ENCODE measurements at places on chromosomes 2 and 18.
A peak's percentile ranks its signal among the peaks of the same experiment; 100 is the strongest.

GRCh38 chr18:64044616-64045015, 74.7 kb downstream of the SERPINB8 start:
- DNase-seq, result no peak

DNA sequence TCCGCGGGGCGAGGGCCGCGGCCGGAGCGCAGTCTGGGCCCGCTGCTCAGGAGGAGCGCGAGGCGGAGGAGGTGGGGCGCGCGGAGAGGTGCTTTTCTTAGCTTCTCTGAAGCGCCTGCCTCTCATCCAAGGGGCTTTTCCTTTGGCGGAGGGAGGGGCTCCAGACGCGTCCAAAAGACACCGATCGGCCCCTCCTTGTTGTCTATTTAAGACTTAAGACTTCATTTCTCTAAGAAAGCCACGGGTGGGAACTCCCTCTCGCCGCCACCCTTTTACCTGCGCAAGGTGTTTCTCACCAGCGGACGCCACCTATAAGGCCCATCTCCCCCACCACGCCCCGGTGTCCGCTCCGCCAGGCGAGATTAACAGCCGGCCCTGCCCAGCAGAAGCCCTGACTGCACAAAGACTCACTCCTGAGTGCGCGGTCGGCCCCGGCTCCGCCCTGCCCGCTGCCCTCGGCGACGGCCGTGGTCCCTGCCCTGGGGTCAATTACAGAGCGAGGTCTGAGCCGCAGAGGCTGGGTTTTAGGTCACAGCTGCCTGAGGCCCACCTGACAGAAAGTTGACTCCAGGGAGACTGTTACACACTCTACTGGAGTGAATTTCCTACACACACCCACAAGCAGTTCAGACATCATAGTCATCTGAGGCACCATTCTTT, at the start of gene DSC2:
DSC2 (minus strand) TSS at position 397 of the 660 bp plus-strand sequence. CDS start 450 bp downstream, outside the sequence.
- peak; percentile 79 for DNase-seq

GRCh38 chr18:30814446-30814845, 228.1 kb downstream of the DSC3 start:
- DNase-seq, result no peak

- DNase-seq, result no peak
Measured at GRCh38 chr18:67467188-67467587, 49.3 kb downstream of the DSEL start.

DNA sequence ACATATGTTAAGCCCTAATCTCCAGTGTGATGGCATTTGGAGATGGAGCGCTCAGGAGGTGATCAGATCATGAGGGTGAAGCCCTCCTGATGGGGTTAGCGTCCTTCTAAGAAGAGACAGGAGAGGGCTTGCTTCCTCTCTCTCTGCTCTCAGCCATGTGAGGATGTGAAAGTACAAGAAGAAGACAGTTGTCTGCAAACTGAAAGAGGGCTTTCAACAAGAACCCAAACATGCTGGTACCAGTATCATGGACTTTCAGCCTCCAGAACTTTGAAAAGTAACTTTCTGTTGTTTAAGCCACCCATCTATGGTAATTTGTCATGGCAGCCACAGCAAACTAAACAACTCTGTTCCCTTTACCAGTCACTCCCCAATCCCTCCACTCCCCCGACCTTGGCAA, 47.4 kb downstream of the CACNB4 start:
- no peak for DNase-seq

DNA sequence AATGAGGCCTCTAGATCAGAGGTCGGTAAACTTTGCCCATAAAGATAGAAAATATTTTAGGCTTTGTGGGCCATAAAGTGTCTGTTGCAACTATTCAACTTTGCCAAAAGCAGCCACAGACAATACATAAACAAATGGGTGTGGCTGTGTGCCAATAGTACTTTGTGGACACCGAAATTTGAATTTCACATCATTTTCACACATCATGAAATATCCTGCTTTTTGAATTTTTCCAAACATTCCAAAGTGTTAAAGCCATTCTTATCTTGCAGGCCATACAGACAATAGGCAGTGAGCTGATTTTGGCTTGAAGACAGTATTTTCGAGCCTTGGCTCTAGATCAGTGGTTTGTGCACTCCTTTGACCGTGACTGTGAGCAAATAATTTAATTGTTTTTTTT, 51.1 kb upstream of the EPC2 start:
- DNase-seq, result no peak

- no peak for DNase-seq
Measured at GRCh38 chr2:121346859-121347258, 61.9 kb upstream of the TFCP2L1 start.

GRCh38 chr2:82959727-82960126, 1499.4 kb downstream of the SUCLG1 start:
- no peak for DNase-seq

GRCh38 chr2:115691409-115691808, 1249.0 kb downstream of the DPP10 start:
- DNase-seq, result no peak

DNA sequence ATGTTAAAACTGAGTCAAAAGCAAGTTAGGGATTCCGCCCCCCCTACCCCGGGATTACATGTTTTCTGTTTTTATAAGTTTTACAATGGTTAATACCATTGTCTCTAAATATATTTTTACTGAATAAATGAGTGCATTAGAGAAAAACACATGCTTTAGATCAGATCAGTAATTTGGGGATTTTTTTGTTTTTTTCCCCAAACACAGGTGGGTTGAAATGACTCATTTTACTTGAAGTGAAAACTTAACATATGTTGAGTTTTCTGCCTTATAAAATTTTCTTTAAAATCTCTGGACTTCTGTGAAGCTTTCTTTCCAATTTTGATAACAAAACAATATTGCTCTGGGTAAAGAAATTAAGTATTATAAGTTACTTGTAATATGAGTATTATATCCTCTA, 114.4 kb downstream of the AGPS start:
- DNase-seq, result no peak

DNA sequence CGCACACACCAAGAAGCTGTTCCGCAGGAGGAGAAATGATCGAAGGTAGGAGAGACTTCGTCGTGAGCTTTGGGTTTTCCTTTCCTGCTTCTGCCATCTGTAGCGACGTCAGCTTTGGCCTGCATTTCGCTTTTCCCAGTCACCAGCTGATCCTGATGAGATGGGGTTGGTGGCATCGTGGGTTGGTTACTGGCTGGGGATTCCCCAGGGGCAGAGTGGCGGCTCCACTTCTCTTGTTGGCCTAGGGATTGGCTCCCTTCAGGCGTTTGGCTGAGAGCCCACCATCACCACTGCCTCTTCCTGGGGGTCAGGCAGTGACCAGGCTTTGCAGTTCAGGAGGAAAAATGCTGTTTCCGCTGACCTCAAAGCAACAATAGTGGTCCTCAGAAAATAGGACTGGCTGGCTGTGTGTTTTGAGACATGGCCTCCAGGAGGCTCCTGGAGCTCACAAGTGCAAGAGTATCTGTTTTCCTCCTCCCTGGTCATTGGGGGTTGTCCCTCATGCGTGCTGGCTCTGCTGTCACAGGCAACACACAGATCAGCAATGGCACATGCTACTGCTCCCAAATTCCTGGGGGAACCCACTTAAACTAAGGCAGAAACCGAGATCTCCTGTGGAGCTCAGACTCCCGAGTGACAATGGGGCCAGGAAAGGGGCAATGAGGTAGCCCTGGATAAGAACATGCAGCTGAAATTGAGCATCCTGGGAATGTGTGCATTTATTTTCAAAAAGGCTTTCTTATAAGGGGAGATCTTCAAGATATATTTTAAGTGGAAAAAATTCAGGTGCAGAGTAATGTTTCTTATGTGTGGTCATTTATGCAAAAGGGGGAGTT, 173.0 kb downstream of the CTIF start:
- no peak for DNase-seq

GRCh38 chr2:35228584-35228983, 1127.0 kb upstream of the CRIM1 start:
- no peak for DNase-seq

DNA sequence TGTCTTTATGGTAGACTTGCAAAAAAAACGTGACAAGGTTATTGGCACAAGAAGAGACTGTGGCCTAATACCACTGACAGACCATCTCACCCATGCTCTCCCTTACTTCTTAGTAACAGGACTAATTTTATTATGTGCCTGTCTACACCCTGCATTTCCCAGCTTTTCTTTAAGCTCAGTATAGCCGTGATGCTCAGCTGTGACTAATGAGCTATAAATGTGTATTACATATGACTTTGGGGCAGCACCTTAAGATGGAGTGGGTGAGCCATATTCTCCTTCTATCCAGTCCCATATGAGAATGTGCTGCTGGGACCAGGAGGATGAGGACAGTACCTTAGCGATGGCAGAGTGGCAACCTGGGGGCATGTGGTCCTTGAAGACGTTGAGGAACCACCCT, 293.5 kb downstream of the RNF144A start:
- no peak for DNase-seq

DNA sequence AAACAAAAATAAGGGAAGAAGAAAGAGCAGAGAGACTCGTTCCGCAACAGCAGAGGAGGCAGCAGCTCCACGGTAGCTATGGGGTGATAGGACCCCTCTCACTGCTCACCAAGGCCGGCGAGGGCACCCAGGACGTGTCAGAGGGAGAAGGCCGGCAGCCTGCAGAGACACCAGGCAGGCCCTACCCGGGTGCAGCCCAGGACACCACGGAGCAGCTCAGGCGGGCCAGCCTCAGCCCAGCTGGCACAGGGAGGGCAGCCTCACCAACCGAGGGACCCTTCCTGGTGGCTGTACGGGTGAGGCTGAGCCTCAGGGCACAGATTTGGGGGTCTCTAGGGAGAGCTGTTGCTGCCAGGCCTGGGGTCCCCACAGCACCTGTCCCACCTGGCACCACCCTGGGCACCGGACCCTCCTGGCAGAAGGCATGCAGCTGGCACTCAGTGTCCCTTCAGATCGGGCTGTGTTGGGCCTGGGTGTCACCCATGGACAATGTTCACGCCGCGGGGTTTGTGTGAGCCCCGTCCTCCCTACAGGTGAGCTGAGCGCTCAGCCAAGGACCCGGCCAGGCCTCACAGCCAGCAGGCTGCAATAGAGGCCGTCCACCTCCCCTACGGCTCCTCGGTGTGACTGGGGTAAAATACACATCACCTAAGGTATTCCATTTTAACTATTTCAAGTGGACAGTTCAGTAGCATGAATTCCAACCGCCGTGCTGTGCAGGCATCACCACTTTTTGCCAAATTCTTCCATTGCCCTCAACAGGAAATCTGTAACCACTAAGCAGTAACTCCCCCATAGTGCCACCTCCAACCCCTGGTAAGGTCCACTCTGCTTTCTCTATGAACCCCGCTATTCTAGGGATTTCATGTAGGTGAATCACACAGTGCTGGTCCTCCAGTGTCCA, 21.6 kb downstream of the KCNG2 start:
- DNase-seq, result no peak

DNA sequence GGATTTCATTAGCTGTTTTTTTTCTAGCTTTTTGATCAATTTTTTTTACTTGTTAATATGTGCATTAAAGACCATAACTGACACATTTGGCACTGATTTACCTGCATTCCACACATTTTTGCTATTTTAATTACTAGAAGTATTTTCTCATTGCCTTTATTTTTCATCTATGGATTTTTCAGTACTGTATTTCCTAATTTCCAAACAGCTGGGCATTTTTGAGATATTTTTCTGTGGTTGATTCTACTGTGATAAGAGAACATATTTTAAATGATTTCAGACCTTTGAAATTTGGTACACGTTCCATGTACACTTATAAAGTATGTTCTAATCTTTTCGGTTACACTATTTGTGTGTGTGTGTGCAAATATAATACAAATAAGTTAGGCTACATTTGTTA, 135.3 kb downstream of the PARD3B start:
- no peak for DNase-seq

- no peak for DNase-seq
Measured at GRCh38 chr2:176063958-176064357, 19.8 kb downstream of the EVX2 start.

- no peak for DNase-seq
Measured at GRCh38 chr2:1681323-1682180, 62.8 kb downstream of the PXDN start.
